Activated CD4-positive, alpha-beta memory T cell treated with anti-CD3 and anti-CD28 coated beads for 36 hours (primary cell): ENCODE measurements at places on chromosomes 12 and 14. TPM values are rescaled to one million over a fixed set of nuclear protein-coding genes. Genes with fewer than 3 reads are reported as not detected.

The PROX2 gene
- total RNA-seq: 0.33 TPM

DNA sequence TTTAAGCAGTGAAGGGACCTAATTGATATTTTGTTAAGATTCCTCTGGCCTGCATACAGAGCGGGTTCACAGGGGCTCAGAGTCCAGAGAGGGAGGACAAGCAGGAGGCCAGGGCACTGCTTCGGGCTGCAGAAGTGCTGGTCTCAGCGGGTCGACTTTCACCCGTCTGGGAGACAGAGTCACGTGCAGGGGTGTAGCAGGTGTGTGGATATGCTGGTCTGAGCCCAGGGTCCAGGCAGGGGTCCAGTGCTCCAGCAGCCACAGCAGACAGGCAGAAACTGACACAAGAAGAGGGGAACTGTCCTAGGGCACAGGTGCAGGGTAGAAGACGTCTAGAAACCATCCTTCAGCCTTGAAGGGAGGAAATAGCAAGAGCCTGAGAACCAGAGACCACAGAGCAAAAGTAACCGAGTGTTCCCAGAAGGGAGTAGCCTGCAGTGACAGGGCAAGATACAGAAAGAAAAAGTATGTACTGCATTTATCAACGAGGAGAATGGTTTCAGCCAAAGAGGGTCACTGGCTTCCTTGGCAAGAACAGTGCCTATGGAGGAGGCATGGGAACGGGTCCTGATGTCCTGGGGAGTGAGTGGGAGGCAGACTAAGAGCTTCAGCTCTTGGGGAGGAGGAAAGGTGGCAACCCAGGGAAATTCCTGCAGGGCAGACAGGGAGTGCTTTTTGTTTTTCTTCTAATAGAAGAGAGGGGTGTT, 28.7 kb downstream of the FBXO21 start:
- no peak for DNase-seq
- H3K4me3 ChIP-seq: no peak overlapping the region
- no peak overlapping the region for H3K27ac ChIP-seq

DNA sequence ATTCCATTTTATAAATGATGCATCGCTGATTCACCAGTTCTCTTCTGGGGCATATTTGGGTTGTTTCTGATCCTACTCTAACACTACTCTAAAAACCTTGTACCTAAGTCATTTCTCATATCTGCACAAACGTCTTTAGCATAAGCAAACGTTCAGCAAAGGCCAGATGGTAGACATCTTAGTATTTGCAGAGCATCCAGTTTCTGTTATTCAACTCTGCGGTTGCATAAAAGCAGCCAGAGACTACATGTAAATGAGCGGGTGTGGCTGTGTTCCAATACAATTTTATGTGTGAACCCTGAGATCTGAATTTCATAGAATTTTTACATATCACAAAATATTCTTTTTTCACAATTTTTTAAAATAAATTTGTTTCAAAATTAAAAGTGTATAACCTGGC, 22.8 kb upstream of the MMP17 start:
- H3K27me3 ChIP-seq: no peaks in the 10 kb centered on the region
- H3K4me3 ChIP-seq: no peak overlapping the region
- no peaks in the 10 kb centered on the region for H3K4me1 ChIP-seq
- DNase-seq: no peak
- H3K27ac ChIP-seq: no peak overlapping the region
- H3K36me3 ChIP-seq: peaks cover 12% of the 10 kb centered on the region

DNA sequence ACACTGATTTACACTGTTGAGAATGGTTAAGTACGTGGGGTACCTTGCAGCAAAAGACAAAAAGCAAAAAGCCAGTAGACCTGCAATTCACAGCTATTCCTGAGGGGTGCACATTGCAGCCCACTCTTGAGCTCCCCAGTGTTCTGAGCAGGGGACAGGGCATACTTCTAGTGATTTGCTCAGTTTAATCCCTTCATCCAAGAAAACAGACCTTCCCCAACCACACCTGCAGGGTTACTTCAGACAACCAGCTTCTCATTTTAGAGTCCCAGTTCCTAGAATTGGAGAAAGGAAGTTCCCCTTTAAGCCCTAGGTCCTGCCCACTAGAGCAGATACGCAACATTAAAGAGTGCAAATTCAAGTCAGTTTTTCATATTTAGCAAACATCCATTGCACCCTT, 3.6 kb upstream of the WSB2 start:
- peaks cover 7% of the 10 kb centered on the region for H3K27me3 ChIP-seq
- peak overlapping the region; percentile 17 for H3K4me3 ChIP-seq
- peak overlapping the region; percentile 30 for H3K27ac ChIP-seq
- peaks cover 38% of the 10 kb centered on the region for H3K4me1 ChIP-seq
- DNase-seq: peak; percentile 24

DNA sequence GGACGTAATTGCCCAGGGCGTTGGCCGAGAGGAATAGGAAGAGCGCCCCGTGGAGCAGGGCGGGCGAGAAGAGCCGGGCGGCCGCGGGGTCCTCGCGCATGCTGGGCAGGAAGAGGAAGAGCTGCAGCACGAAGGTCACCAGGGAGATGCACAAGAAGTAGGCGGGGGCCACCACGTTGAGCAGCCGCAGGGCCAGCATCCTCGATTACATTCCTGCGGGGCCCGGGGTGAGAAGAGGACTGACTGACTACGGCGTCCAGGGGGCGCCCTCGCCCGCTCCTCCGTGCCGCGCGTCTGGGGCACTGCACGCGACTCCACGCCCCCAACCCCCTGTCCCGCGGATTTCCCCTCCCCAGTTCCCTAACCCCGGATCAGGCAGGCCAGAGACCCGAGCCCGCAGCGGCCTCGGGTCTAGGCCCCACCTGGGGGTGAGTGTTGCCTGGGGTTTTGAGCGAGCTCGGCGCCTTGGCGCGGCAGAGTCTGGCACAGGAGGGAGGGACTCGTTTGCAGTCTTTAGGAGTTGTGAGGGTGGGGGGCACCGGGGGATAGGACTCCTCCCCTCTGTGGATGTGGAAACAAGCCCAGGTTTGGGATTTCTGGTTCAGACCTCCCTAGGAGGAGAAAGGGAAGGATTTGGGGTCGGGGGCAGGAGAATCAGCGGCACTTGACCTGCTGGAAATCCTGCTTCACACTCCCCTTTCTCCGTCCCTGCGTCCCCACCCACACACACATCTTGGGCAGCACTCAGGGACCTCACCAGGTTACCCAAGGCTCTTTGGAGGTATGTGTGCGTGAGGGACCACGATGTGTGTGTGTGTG, 1.8 kb downstream of the ZDHHC22 start:
- peaks cover 68% of the 10 kb centered on the region for H3K27me3 ChIP-seq
- no peaks in the 10 kb centered on the region for H3K36me3 ChIP-seq
- DNase-seq: peak; percentile 67

DNA sequence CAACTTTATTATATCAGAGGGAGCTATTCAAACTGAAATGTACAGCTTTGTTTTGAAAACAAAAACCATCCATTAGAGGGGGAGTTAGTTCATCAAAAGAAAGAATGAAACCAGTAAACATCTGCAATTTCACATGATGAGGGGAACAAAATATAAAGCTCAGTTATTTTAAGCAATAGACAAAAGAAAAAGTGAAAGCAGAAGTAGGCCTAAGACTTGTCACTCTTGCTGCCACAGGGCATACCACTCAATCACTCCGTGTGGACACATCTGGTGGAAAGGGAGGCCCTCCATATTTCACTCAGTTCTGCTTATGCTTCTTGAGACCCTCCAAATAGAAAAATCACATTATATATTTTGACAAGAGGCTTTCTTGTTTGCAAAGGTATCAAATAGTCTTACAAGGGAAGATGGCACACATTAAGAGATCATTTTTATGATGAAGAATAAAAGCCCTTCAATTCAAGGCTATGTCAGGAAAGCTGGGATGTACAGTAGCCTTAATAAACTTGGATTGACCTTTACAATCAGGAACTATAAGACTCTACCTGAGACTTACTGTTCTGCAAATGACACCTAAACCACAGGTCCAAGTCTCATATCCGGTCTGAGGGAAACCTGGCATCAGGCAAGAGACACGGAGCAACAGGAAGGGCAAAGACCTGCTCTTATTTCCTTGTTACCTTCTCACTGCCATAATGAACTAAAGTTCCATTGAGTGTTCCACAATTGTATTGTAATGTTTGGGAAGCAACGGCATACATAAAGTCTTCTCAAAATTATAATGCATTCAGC, 222.5 kb upstream of the GRIP1 start:
- no peaks in the 10 kb centered on the region for H3K27me3 ChIP-seq
- no peak overlapping the region for H3K27ac ChIP-seq
- no peak overlapping the region for H3K4me3 ChIP-seq
- no peak for DNase-seq

- no peak overlapping the region for H3K4me3 ChIP-seq
- peaks cover 3% of the 10 kb centered on the region for H3K4me1 ChIP-seq
These were observed 224.9 kb downstream of the FBXL14 start for GRCh38 chr12:1369460-1369859.

The C14orf180 gene
- not detected for total RNA-seq

- no peak for DNase-seq
- H3K36me3 ChIP-seq: no peaks in the 10 kb centered on the region
- H3K4me1 ChIP-seq: no peaks in the 10 kb centered on the region
These were observed 54.8 kb upstream of the FLRT2 start for GRCh38 chr14:85475113-85475512.

The GNG2 gene
- total RNA-seq: 146 TPM

- H3K27ac ChIP-seq: peak overlapping the region; percentile 25
- peaks cover 27% of the 10 kb centered on the region for H3K36me3 ChIP-seq
- DNase-seq: no peak
These were observed 7.5 kb downstream of the DUSP6 start for GRCh38 chr12:89344862-89345202.

GRCh38 chr12:15982471-15982870, 71.3 kb downstream of the DERA start:
- no peak overlapping the region for H3K4me3 ChIP-seq
- H3K27me3 ChIP-seq: no peaks in the 10 kb centered on the region
- H3K4me1 ChIP-seq: peaks cover 2% of the 10 kb centered on the region
- peaks cover 39% of the 10 kb centered on the region for H3K36me3 ChIP-seq

The MIPOL1 gene
- total RNA-seq: 0.14 TPM

- peak overlapping the region; percentile 100 for H3K4me3 ChIP-seq
- peaks cover 2% of the 10 kb centered on the region for H3K27me3 ChIP-seq
- peak overlapping the region; percentile 91 for H3K27ac ChIP-seq
- H3K4me1 ChIP-seq: peaks cover 20% of the 10 kb centered on the region
- H3K36me3 ChIP-seq: peaks cover 44% of the 10 kb centered on the region
These were observed 1.8 kb upstream of the BTG1 start for GRCh38 chr12:92147491-92147890.

The FAIM2 gene
- total RNA-seq: 2.1 TPM

- no peak overlapping the region for H3K4me3 ChIP-seq
- no peak overlapping the region for H3K27ac ChIP-seq
- no peaks in the 10 kb centered on the region for H3K36me3 ChIP-seq
- no peak for DNase-seq
These were observed 277.6 kb downstream of the DPF3 start for GRCh38 chr14:72616294-72616693.

The MAP1LC3B2 gene
- 0.78 TPM for total RNA-seq

- no peak overlapping the region for H3K4me3 ChIP-seq
- no peak overlapping the region for H3K27ac ChIP-seq
- no peak for DNase-seq
- H3K36me3 ChIP-seq: no peaks in the 10 kb centered on the region
- peaks cover 9% of the 10 kb centered on the region for H3K27me3 ChIP-seq
These were observed 67.5 kb downstream of the RTN1 start for GRCh38 chr14:59803052-59803540.

DNA sequence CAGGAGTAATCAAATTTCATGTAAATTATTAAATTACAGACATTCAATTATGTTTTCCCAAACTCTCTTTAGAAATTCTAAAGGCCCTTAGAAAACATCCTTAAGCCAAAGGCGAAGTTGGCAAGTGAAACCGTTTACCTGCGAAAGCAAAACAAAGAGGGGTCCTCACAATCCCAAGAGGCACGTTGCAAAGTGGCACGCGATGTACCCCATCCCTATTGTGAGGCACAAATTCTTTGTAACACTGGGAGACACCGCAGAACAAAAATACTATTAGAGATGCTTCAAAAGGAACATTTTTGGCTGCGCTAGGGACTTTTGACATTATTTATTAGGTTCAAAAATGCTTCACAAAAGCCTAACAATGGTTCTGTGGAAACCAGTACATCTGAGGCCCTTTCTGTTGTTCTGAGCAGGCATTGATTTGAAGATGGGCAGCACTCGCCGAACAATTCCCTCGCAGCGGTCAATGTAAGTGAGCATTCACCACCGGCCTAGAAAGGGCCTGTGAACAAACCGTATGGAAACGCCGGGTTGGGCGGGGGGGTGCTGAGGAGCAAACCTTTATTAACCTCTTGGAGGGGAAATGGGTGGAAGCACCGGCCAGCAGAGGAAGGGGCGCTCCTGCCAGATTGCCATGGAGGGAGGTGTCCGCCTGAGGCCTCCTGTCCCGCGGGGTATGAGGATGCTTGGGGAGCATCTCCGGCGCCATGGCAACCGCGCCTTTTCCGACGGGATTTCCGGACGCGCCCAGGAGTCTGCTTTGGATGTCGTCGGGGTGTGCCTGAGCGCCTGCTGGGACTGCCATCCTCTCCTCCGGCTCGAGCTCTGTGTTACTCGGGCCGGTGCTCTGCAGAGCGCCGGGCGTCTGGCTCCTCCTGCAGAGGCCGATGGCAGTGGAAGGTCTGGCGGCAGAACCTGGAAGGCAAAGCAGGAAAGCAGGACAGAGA, 193.9 kb downstream of the C12orf42 start:
- peaks cover 3% of the 10 kb centered on the region for H3K36me3 ChIP-seq
- no peak overlapping the region for H3K27ac ChIP-seq
- no peak overlapping the region for H3K4me3 ChIP-seq

GRCh38 chr12:64531665-64532334, 78.5 kb upstream of the RASSF3 start:
- H3K27ac ChIP-seq: no peak overlapping the region
- no peaks in the 10 kb centered on the region for H3K36me3 ChIP-seq
- H3K27me3 ChIP-seq: no peaks in the 10 kb centered on the region
- no peak for DNase-seq
- no peak overlapping the region for H3K4me3 ChIP-seq

The KRT7 gene
- total RNA-seq: 3.5 TPM
